Kasumi-1 (cell line): ENCODE measurements at places on chromosomes 7 and 10.
A peak's percentile ranks its signal among the peaks of the same experiment; 100 is the strongest.

DNA sequence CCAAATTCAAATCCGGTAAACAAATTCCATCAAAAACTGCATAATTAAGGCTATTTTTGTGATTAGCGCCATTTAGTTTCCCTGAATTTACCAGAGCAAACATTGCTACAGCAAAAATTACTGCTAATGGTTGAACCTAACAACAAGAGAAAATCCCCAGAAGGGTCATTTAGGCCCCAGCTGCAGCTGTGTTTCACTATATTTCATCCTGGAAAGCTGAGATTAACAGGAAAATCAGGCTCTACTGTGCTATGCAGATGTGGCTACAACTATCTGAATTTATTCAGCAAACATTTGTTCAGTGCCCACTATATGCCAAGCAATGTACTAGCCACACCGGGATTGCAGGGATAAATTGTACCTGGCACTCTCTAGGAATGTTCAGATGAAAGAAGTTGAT lies 104.0 kb downstream of the PON1 start:
- no peak for DNase-seq

- no peak for DNase-seq
Measured at GRCh38 chr7:18638594-18639452, 143.3 kb downstream of the HDAC9 start.

DNA sequence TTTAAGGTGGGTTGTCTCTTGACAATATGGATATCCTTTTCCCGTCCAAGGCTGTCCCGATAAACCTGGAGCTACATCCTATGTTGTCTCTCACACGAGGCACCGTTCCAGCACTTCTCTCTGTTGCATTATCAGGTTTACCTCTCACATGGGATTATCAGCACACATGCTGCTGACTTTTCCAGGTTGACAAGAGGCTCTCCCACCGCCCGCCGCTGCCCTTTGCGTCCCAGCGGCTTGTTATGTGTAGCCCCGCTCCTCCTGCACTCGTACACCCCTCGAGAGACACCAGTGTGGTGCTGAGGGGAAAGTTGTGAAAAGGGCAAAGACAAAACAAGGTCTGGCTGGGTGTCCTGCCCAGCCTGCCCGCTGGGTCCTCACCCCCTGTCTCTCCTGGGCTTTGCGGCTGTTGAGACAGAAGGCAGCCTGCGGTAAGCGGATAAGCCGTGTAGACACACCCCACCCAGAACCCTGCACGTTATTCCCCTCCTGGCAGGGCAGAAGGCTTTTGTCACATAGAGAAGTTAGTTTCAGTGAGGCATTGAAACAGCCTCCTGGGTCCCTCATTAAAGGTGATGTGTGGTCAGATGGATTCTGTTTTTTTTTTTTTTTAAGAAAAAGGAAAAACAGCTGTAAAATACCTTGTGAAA lies 38.7 kb downstream of the UBE3C start:
- DNase-seq = no peak

DNA sequence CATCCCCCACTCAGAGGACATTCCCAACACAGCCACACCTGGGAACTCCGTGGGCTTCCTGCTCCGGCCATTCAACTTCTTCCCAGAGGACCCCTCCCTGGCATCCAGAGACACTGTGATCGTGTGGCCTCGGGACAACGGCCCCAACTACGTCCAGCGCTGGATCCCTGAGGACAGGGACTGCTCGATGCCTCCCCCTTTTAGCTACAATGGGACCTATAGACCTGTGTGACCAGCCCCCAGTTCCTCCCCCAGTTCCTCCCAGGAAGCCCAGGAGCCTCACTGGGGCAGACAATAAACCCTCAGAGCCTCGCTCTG lies 8.6 kb downstream of the AOC1 start:
- no peak for DNase-seq

- no peak for DNase-seq
Measured at GRCh38 chr10:111211706-111212105, 134.9 kb downstream of the ADRA2A start.

GRCh38 chr7:151025924-151026671 lies 1.8 kb upstream of the ATG9B start:
- no peak for DNase-seq

GRCh38 chr7:104695563-104695962 lies 318.4 kb upstream of the KMT2E start:
- DNase-seq = no peak

DNA sequence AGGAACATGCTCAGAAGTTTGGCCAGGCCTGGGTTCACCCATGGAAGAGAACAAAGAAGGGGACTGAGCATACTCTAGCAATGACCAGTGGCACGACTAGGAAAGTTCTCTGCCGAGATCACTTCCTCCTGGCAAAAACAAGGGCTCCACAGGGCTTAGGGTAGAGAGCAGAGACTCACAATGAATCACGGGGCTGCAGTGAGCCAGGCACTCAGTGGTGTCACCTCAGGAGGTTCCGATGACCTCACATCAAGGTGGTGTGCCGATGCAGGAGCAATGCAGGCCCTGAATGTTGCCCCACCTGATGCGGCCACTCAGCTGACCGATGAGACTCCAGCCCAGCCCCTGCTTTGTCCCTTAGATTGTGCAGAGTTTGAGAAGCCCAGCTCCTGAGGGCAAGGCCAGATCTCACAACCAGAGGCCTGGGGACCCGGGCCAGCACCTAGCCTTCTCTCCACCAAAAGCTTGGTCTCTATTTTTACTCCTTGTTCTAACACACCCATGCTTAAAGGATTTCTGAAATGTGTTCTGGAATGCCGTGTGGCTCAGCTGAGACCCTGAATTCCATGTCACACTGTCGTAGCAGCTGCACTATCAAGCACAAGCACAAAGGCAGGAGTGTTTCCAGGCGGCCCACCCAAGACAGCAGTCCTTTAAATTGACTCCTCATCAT lies 60.9 kb downstream of the COBL start:
- no peak for DNase-seq

GRCh38 chr7:55553024-55553345 lies 19.3 kb downstream of the VOPP1 start:
- DNase-seq = no peak

DNA sequence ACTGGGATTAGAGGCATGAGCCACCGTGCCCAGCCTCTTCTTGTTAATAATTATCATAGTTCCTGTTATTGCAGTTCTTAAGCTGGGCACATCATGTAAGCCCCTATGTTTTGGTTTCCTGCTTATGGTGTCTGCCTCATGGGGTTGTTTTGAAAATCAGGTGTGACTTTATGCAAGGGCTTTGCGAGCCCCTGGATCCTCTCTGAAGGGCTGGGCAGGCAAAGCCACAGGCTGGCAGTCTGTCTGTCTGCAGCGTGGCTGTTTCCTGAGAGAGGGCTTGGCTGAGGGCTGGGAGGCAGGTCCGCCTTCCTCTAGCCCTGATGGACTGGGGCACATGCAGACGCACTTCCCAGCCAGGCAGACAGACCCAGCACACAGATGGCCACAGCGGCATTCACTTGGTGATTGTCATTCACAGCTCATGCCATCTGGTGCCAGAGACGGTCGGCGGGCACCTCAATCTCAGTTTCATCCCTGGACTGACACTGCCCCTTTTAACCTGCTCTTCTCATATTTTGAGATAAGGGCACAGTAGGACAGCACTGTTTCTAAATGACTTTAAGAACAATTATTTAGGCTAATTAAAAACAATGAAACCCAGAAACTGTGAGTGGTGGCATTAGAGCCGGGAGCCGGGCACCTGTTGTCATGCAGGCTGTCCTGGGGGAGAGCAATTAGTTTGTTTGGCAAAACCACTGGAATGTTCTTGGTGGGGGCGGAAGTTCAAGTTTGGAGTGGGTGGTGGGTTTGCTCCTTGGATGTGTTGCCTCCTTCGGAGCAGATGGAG lies 35.5 kb downstream of the RBM20 start:
- no peak for DNase-seq

GRCh38 chr10:98664329-98665042 lies 217.8 kb upstream of the HPS1 start:
- DNase-seq = peak; percentile 89

DNA sequence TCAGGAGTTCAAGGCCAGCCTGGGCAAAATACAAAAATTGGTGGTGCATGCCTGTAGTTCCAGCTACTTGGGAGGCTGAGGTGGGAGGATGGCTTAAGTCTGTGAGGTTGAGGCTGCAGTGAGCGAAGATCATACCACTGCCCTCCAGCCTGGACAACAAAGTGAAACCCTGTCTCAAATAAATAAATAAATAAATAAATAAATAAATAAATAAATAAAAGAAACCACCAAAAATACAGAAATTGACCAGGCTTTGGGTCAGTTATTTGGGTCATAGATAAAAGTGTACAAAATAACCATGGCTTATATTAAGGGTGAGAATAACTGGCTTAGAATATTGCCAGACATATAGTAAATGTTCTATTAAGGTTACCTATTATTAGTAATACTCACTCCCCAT lies 129.2 kb downstream of the NEUROD6 start:
- DNase-seq = no peak

- no peak for DNase-seq
Measured at GRCh38 chr7:8818406-8818805, 385.0 kb downstream of the NXPH1 start.

- DNase-seq = peak; percentile 36
Measured at GRCh38 chr7:130277763-130278643, 11.3 kb downstream of the CPA2 start.

DNA sequence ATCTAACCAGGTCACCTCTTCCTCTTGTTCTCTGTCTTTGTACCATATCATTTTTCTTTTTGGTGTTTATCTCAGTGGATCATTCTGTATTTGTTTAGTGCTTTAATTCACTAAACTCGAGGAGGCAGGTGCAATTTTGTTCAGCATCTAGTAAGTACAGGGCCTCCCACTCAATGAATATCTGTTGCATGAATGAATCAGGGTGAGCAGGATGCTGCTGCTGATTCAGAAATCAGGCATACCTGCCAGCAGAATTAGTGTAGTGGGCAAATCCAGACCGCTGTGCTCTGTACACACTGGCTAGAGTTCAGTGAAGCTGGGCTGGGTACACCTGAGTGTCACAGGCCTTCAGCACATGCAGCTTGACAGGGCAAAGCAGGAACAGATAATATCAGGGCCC lies 511.9 kb downstream of the SUGCT start:
- no peak for DNase-seq

DNA sequence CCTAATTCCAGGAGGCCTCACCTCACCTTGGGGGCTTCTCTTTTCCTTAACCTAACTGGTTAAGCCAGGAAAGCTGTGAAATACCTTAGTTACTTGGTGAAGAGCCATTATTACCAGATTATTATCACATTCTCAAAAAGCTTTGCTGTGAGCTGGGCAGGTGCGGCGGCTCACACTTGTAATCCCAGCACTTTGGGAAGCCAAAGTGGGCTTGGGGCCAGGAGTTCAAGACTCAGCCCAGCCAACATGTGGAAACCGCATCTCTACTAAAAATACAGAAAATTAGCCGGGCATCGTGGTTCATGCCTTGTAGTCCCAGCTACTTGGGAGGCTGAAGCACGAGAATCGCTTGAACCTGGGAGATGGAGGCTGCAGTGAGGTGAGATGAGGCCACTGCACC lies 102.4 kb upstream of the KLF6 start:
- DNase-seq = no peak

- DNase-seq = peak; percentile 67
Measured at GRCh38 chr7:113289140-113289740, 170.9 kb upstream of the SMIM30 start.

DNA sequence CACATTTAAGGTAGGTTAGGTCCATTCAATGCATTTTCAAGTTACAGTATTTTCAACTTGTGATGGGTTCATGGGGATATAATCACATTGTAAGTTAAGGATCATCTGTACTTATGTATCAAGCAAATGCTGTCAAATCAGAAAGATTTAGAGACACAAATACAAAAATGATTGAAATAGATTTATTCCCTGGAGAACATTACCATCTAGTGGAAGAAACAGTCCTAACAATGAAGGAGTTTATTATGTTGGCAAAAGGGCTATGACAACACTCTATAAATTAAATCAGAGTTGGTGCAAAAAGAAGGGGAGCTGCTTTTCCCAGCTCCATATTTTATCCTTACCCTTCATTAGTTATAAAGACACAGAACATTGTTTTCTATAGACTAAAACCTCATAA lies 69.0 kb downstream of the PRSS58 start:
- DNase-seq = peak; percentile 59

- no peak for DNase-seq
Measured at GRCh38 chr7:124489925-124490324, 275.7 kb downstream of the GPR37 start.

GRCh38 chr10:3043512-3044368 lies 23.6 kb upstream of the PFKP start:
- peak; percentile 91 for DNase-seq

- no peak for DNase-seq
Measured at GRCh38 chr7:114885836-114886235, 36.1 kb upstream of the MDFIC start.
